Prostate gland (tissue), 2 donors: ENCODE measurements at places on chromosomes 5 and 9. TPM values are rescaled to one million over a fixed set of nuclear protein-coding genes. Genes with fewer than 3 reads are reported as not detected.

Gene SCGB3A2
- not detected for total RNA-seq

Gene RASGEF1C
- 3.1 TPM for total RNA-seq

Gene NTNG2
- 37.4 TPM for total RNA-seq

Gene HSD17B3
- total RNA-seq, result 0.55 TPM

Gene SPINK6
- total RNA-seq, result not detected

Gene ORM2
- total RNA-seq, result 1.9 TPM

Gene BTNL3
- total RNA-seq, result not detected

Gene TXN
- total RNA-seq, result 164 TPM

Gene SLC46A2
- total RNA-seq, result 0.80 TPM

Gene C7
- 147 TPM for total RNA-seq

Gene GNA14
- 2.4 TPM for total RNA-seq

Gene RASEF
- total RNA-seq, result 36.4 TPM

Gene PCDHB12
- 0.32 TPM for total RNA-seq

Gene CDX1
- total RNA-seq, result not detected

Gene SMIM33
- total RNA-seq, result not detected

Gene FGFR4
- total RNA-seq, result 7.1 TPM

Gene GGTA1
- total RNA-seq, result 2.4 TPM

Gene MSX2
- total RNA-seq, result 7.1 TPM

Gene PTGDS
- 5,242 TPM for total RNA-seq

Gene C8G
- not detected for total RNA-seq

Gene BRINP1
- 0.96 TPM for total RNA-seq

Gene ABO
- total RNA-seq, result 3.5 TPM

Gene IFT74
- 15.1 TPM for total RNA-seq

Gene PCDHGA6
- 2.0 TPM for total RNA-seq

Gene SLC6A18
- not detected for total RNA-seq

Gene FXN
- total RNA-seq, result 17.8 TPM

Gene C9
- not detected for total RNA-seq

Gene EIF4E1B
- total RNA-seq, result 1.6 TPM

Gene VPS13A
- 25.2 TPM for total RNA-seq

Gene ERAP2
- total RNA-seq, result 7.7 TPM

Gene SREK1
- total RNA-seq, result 67.5 TPM
